ENCODE measurements at places on chromosomes 16 and 17. TPM values are rescaled to one million over a fixed set of nuclear protein-coding genes. Genes with fewer than 3 reads are reported as not detected.

Gene RHBDL1
- total RNA-seq = 24.9 TPM

Gene CBFA2T3
- total RNA-seq = 18.3 TPM

Gene ABCC11
- 0.96 TPM for total RNA-seq

Gene GAS2L2
- total RNA-seq = 1.0 TPM

Gene MMP15
- 9.1 TPM for total RNA-seq

Gene OTOP3
- total RNA-seq = not detected

Gene ELMO3
- total RNA-seq = 1.6 TPM

Gene CACNG3
- total RNA-seq = 62.9 TPM

Gene STH
- 21.7 TPM for total RNA-seq

Gene CAMKK1
- 92.5 TPM for total RNA-seq

DNA sequence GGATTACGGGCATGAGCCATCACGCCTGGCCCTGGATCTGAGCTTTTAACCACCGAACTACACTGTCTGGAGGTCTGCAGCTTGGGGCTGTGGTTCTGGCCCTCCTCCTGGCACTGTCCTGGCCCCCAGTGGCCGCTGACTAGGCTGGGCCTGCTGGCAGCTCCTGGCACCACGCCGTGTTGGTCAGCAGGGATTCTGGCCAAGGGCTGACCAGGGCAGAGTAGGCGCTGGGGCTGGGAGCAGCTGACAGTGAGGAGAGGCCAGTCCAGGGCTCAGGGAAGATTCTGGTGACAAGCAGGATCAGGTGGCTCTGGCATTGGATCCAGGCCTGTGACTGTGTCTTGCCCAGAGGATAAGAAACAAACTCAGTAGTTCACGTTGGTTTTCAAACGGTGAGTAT lies 14.6 kb downstream of the EEF2K start:
- peak; percentile 79 for DNase-seq

- DNase-seq = no peak
Observed at GRCh38 chr17:3917391-3917931, 1.2 kb upstream of the P2RX1 start.

- DNase-seq = no peak
Observed at GRCh38 chr16:61366006-61366405, 670.2 kb downstream of the CDH8 start.

DNA sequence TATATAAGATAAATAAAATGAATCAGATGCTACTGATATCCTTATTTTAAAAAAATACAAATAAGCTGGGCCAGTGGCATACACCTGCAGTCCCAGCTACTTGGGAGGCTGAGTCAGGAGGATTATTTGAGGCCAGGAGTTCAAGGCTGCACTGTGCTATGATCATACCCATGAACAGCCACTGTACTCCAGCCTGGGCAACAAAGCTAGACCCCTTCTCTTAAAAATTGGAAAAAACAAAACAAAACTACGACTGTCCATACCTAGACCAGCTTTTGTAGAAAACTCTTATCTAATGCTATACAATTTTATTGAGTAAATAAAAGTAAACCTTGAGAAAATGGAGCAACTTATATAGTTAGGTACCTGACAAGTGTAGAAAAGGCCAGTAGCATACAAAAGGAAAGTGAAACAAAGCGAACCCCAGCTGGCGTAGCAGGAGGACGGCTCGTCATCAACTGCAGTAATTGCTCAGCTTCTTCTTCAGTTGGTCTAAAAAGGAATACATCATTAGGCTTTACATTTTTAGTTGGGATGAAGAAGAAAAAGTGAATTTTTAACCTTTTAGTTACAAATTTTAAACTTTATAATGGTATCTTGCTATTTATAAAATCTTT lies 23.6 kb downstream of the INTS2 start:
- no peak for DNase-seq

DNA sequence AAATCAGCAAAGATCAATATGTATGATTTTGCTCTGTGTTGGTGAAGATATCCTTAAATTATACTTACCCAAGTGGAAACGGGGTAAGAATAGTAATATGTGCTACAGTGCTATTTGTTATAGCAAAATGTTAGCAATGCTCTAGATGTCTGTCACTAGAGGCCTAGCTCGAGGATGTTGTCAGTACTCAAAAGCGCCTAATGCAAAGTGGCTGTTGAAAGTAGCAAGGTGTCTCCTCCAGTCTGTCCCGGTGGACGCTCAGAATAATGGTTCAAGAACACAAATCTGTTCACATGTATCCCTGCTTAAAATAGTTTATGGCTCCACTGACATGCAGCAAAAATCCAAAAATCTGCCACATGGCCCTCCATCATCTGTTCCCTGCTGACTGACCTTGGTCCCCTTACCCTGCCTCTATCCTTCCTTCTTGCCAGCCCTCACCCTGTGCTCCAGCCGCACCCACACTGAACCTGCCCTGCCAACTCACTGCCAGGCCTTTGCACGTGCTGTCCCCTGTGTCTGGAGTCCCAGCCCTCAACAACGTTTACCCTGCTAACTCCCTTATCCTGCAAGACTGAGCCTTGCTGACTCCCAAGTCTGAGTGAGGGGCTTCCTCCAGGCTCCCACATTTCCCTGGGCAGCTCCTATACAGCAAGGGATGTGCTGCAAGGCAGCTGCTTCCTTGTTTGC lies 9.6 kb upstream of the RNF112 start:
- DNase-seq = no peak

DNA sequence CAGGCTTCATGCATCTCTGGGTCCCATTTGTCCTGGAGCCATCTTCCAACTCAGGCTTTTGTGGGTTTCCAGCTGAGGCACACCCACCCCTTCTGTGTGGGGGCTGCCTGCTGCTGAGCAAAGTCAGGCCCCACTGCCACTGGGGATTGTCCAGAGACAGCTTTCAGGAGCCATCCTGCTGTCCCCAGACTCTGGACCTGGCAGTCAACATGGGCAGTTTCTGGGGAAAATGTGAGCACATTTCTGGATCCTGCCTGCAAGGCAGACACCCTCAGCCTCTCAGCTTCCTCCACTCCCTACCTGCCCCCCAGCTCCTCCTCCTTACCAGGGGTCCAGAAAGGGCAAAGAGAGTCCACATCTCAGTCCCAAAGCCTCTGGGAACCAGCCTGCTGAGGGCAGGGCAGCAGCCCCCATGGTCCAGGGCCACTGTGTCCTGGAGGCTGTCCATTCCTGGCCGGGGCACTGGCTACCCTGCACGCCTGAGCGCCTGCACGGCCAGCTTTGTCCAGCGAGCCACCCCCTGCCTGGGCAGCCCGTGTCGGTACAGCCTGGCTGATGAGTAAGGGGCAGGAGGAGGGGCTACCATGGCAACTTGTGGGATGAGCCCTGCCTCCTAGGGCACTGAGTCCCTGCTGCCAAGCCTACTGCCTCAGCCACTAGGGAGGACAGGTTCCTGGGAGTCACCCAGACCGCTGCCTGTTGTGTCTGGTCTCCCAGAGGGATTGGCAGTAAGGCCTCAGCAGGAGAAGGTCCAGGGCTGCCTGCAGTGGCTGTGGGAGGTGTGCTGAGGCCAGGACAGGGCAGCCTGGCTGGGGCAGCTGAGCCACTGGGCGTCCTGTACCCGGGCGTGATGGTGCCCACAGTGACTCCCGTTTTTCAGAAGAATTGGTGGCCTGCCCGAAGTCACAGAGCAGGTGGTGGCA lies at the start of gene SLC47A2:
SLC47A2 (minus strand) TSS at position 477 of the 923 bp plus-strand sequence; CDS start at position 448, 29 bp downstream.
- DNase-seq = no peak

DNA sequence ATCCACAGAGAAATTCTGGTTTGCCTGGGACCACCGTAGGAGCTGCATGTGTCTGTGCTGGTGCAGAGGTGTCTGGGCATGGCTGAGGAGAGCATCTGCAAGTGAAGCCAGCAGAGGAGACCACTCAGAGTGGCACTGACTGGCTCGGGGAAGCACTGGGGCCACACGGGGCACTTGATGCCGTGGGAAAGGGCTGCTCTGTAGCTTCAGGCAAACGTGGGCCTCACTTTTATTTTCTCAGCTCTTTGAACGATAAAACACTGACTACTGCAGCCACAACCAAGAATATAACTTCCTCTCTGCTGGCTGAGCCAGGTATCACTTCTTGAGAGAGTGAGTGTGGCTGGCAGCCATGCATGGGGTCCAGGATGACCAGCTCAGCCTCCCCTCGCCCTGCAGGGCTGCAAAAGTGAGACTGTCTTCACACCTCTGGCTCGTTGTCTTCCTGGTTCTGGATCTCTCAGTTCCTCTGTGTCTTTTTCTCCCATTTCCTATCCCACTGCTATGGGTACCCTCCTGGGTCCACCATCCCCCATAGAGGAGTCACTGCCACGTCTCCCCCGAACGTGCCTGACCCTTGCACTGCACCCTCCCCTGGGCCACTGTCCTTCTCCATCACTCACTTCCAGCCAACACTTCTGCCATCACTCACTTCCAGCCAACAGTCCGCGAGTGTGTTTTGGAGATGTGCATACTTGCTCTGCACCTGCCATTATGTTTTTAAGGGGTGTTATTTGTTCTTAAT lies 201.4 kb upstream of the CHMP6 start:
- no peak for DNase-seq

- DNase-seq = no peak
Observed at GRCh38 chr17:46160169-46160568, 33.1 kb downstream of the KANSL1 start.

GRCh38 chr16:27424772-27425498 lies 23.0 kb downstream of the IL21R start:
- DNase-seq = no peak

- no peak for DNase-seq
Observed at GRCh38 chr17:50114849-50115357, 15.1 kb downstream of the SAMD14 start.

GRCh38 chr17:67867591-67867990 lies 42.3 kb downstream of the BPTF start:
- no peak for DNase-seq

DNA sequence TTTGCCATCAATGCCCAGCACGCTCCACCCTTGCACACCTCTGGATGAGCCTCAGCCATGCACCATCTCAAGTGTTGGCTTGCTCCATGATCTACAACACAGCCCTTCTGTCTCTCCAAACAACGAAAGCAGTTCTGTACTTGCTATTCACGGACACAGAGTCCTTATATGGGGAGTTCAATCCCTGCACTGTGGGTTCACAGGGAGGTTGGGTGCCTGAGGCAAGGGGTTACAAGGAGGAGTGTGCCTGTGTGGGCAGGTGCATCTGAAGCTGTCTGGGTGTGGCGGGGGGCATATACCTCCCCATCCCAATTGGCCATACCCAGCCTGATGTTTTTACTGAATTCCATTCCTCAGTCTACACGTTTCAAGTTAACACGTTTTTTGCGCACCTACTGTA lies 5.6 kb downstream of the RUNDC3A start:
- DNase-seq = no peak

DNA sequence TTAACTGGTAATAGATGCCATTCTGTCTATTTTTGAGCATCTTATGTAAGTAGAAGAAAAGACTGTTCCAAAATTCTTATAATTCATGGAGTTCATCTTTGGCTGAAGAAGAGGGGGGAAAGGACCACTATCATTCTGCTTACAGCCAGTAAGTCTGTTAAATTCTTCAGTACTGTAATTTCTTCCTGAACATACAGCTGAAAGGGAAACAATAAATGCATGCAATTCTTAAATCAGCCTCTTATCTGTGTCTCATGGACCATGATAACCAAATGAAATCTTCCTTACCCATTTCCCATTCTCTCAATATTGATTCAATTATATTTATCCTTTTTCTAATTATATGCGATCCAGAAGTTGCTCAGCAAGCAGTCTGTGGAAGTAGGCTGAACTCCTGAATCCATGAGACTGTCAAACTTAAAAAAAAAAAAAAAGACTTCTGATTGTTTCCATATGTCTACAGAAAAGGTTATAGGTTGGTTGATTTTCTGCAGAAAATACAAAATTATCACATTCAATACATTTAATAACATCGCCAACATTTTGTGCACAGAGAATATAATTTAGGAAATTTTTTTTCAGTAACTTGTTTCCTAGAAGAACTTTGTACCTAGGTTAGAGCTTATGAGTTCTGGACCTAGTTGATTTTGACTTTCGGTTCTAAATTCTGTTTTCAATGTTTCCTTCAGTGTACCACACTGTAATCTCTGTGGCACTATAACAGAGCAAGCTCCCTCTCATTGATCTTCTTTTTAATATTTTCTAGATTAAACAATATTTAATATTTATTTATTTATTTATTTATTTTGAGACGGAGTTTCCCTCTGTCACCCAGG lies 1.2 kb upstream of the ABCA9 start:
- no peak for DNase-seq

DNA sequence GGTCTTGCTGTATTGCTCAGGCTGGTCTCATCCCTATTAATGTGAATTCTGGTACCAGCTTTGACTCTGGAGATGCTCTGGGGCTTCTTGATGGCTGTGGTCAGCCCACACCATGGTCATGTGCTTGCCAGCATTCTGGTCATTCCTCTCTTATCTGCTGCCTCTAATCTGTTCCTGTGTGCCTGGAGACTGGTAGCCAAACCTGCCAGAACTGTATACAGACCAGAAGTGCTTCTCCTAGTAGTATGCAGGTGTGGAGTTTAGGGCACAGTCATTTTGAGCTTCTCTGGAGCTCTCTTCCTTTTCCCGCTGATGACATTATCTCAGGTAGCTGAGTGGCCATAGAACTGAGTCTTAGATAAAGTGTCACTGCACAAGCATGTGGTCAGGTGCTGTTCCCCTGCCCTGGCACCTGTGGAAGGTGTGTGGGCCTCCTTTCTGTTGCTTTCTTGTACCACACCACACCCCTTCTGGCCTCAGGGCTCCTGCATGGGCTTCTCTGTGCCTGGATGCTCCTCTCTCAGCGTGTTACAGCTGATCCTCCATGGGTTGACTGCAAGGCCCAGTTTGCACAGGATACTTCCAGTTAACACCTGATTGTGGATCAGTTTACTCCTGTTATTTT lies 162.7 kb downstream of the SPECC1 start:
- DNase-seq = no peak

DNA sequence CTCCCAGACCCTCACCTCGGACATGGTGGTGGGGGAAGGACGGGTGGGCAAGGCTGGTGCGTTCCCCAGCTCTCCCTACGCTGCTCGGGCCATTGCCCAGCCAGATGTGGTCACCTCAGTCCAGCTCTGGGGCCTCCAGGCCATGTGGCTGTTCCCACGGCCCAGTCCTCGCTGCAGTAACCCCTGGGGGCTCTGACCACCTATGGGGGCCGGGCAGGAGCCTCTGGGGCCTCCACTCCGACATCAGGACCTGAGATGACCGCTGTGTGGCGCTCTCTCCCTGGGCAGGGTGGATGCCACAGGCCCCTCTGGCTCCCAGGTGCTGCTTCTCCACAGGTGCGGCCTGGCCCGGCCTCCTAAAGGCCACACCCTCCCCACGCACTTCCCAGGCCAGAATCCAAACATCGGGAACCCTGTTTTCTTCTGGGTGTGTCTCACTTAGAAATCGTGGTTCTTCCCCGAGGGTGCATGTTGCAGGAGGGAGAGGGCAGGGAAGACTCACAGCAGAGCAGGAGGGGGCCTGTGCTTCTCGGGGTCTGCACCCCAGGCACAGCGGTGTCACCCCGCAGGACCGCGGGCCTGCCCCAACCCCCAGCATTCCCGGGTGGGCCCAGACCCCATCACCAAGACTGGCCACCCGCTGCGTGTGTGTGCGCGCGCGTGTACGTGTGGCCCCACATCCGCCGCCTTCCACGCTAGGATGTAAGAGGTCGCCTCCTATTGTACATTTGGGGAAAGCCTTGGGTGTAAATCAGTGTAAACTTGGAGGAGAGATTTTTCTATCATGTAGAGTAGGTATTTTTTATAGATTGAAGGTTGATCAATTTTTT lies 5.9 kb upstream of the CAPN15 start:
- DNase-seq = no peak

- peak; percentile 17 for DNase-seq
Observed at GRCh38 chr16:78183437-78184237, 84.2 kb downstream of the WWOX start.

Data from dorsolateral prefrontal cortex (tissue), 122 donors.